ENCODE measurements at places on chromosomes 4 and X. TPM values are rescaled to one million over a fixed set of nuclear protein-coding genes. Genes with fewer than 3 reads are reported as not detected.

SLC7A11 gene
- polyA plus RNA-seq: 0.18 TPM

BMX gene
- 3.9 TPM for polyA plus RNA-seq

ARHGAP36 gene
- polyA plus RNA-seq: not detected

GABRE gene
- polyA plus RNA-seq: 2.0 TPM

BST1 gene
- polyA plus RNA-seq: 18.5 TPM

METTL14 gene
- 25.1 TPM for polyA plus RNA-seq

ZNF185 gene
- polyA plus RNA-seq: 28.7 TPM

COX7B2 gene
- not detected for polyA plus RNA-seq

MAGEA4 gene
- not detected for polyA plus RNA-seq

ENPP6 gene
- 9.4 TPM for polyA plus RNA-seq

EPHA5 gene
- polyA plus RNA-seq: 0.32 TPM

SPATA18 gene
- polyA plus RNA-seq: 4.8 TPM

ATP8A1 gene
- polyA plus RNA-seq: 10.0 TPM

ETDB gene
- polyA plus RNA-seq: not detected

WWC2 gene
- polyA plus RNA-seq: 18.8 TPM

DNA sequence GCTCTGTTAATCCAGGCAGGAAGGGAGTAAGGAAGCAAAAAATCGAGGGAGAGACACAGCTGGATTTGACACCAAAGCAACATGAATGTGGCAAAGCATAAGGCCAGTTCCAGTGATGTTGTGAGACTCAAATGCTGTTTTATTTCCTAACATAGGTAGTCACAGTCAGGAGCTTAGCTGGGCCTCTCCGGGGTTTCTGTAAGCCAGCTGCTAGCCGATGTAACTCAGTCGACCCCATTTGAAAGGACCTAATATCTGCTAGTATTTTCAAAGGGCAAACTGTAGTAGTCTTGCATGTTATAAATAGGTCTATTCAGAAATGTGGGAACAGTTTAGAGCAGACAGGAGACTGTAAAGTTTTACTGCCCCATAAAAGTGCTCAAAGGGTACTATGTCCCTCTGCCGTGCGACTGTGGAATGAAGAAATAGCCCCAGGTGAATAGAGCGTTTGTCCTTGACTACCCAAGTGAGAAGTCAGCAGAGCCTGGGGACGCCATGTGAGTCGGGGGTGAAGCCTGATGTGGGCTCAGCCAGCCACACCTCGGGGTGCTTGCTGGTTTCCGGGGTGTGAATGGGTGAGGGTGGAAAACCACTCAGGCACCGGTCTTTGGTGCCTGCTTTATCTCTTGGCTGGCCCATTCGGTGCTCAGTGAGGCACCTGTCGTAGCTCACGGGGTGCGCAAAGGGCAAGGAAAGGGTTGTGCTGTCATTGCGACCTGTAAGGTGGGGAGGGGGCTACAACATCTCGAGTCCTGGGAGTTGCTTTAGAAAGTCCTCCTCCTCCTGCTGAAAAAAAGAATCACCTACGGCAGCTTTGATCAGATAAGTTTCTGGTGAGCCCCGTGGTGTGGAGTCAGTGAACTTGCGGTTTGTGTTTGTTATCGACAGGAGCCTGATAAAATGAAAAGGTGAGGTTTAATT is 745 bp downstream of the TRIM2 start:
- no peak for DNase-seq

DNA sequence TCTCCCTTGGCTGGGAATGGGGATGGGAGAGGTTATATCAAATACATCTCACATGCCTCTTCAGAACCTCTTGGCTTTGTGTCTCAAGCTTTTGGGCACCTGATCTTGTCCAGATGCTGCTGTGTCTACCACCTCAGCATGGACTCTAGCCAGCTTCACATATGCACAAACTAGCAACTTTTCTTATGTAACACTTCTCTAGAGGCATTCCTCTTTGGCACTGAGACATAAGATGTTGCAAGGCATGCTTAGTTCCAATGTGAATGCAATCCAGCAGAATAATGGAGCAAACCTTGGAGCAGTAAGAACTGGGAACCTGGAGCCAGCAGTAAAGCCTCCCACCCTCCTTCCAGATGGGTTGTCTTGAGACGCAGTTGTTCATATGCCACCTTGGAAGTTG is 113.4 kb upstream of the TMEM47 start:
- no peak for DNase-seq

- DNase-seq: no peak
These were observed 26.8 kb downstream of the FAM114A1 start for GRCh38 chr4:38894322-38894982.

DNA sequence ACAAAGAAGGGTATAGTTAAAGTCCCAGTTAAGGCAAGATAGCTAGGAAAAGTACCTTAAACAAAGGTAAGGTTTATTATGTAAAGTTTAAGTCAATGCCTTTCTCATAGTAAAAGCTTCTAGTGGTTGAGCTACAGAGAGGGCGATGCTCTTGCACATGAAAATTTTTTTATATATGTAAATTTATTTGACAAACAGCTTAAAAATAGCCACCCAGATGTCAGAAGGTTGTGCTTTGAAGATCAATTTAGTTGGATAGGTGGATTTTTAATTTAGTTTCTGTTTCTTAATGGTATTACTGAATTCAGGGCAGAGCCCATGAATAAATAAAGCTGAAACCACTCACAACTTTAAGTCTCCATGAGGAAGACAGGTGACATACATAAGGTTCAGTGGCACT is 29.4 kb upstream of the PPP1R2C start:
- no peak for DNase-seq

- no peak for DNase-seq
These were observed 34.6 kb downstream of the BCLAF3 start for GRCh38 chrX:19956306-19956705.

DNA sequence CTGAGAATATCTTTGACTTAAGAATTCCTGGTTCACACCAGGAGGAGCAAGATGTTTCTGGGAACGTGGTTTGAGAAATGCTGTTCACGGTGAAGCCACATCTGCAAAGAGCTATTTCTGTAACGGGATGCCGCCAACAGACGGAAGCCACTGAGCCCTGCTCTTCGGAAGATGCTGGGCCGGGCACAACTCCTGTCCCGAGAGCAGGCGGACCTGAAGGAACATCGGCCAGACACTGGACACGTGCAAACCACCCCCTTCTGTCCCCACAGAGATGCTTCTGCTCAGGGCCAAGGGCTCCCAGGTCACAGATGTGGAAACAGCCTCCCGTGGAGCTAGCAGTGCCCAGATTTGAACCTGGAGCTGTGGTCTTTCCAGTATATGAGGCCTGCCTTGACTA is 24.3 kb downstream of the HMX1 start:
- DNase-seq: no peak

DNA sequence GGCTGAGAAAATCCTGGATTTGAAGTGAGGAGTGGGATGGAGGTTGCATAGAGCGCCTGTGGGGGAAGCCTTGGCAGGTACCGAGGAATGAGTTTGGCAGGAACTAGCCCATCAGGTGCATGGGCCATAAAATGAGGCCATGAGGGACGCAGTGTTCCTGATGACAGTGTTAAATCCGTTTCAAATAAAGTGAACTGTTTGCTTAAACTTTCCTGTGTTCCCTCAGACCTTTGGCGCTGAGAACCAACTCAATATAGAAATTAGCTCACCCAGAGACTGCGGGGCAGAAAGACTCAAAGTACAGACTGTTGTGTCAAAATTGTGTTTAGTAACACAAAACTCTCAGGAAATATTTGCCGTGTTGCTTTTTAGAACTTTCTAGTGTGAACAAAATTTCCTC is 250.0 kb upstream of the NR3C2 start:
- DNase-seq: no peak

- DNase-seq: no peak
These were observed 91.6 kb upstream of the MAP3K15 start for GRCh38 chrX:19606902-19607301.

GRCh38 chr4:14841801-14842768 is 160.2 kb upstream of the CPEB2 start:
- DNase-seq: no peak

GRCh38 chr4:77903186-77903585 is 40.6 kb downstream of the MRPL1 start:
- DNase-seq: no peak

GRCh38 chr4:40265910-40266274 is 69.1 kb downstream of the RHOH start:
- no peak for DNase-seq

DNA sequence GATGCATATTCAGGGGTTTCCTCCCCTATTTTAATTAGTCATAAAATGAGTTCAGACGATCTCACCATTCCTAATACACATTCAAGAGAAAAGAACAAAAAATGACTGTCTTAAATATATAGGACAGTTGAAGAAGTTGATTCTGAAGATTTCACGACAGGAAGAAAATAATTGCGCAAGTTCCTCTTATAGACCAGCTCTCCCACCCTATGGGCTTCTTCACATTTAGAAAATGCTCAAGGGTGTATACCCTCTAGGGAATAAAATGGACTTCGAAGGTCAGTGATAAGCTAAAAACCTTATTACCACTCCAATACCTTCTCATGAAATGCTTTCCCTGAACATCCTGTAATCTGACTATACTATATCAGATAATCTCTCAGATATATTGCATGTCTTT is 149.2 kb upstream of the TEX13C start:
- DNase-seq: no peak

- no peak for DNase-seq
These were observed 55.4 kb downstream of the KCNIP4 start for GRCh38 chr4:21893136-21893535.

DNA sequence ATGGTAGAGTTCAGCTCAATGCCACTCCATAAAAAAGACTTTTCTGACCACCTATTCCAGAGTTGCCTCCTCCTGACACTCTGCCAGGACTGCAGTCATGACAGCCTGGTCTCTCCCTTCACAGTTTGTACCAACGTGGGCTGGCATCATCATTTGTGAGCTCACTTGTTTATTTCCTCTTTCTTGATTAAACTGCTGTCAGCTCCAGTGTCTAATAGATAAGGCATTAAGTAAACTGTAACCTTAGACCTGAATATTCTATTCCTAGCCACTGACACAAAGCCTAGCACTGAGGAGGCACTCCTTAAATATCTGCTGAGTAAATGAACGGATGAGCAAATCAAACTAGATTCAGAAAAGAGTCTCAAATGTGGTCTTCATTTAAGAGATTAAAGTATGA is 48.7 kb downstream of the DDX60 start:
- DNase-seq: no peak

- DNase-seq: no peak
These were observed 19.3 kb upstream of the CLNK start for GRCh38 chr4:10703766-10704429.

- DNase-seq: no peak
These were observed 148.9 kb upstream of the RBPJ start for GRCh38 chr4:26171941-26172340.

GRCh38 chr4:72715299-72715698 is 146.3 kb upstream of the ADAMTS3 start:
- no peak for DNase-seq

GRCh38 chrX:155023907-155024833 is 1.6 kb upstream of the F8 start:
- DNase-seq: no peak

DNA sequence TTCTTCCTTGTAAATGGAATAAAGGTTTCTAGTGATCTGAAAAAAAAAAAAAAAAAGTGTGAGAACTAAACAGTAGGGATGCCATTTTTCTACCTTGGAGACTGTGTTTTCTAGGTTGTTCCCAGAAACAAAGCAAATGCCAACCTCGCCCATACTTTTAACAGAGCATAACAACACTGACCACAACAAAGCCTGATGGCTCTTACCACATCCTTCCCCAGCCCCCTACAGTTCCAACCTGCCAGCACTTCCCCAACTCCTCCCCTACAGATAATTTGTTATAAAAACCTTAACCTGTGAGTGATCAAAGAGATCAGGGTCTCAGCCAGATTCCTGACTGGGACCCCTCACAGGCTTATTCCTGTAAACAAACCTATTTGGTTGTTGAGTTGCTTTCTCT is 940.0 kb downstream of the SH3BGRL start:
- no peak for DNase-seq

All from ovary (tissue), 10 donors.